Colonic mucosa (tissue), 4 donors: ENCODE measurements at places on chromosomes 7 and 10. TPM values are rescaled to one million over a fixed set of nuclear protein-coding genes. Genes with fewer than 3 reads are reported as not detected.

AKR1E2 gene
- total RNA-seq: 8.6 TPM

GRCh38 chr7:133977409-133978274 is 149.5 kb upstream of the LRGUK start:
- DNase-seq: no peak

GRCh38 chr7:15848901-15849300 is 162.4 kb upstream of the MEOX2 start:
- DNase-seq: no peak

PTPRZ1 gene
- total RNA-seq: 0.35 TPM

SPDYE5 gene
- not detected for total RNA-seq

IDI1 gene
- total RNA-seq: 41.3 TPM

DNA sequence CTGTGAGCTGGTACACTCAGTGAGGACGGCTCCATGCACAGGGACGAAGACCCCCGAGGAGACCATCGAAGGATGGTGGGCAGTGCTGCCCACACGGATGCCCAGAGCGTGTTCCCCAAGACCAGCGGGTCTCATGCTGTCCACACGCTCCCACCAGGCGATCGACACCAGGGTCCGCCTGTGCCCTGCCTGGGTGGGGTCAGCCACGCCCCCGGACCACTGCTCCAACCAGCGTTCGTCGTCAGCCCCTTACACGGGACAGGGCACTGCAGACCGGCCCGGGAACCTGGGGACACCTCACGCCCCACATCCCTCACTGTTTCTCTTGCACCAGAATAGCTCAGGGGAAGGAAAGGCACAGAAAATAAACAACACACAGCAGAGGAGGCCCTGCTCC is 223.5 kb downstream of the DNAJB6 start:
- no peak for DNase-seq

DNA sequence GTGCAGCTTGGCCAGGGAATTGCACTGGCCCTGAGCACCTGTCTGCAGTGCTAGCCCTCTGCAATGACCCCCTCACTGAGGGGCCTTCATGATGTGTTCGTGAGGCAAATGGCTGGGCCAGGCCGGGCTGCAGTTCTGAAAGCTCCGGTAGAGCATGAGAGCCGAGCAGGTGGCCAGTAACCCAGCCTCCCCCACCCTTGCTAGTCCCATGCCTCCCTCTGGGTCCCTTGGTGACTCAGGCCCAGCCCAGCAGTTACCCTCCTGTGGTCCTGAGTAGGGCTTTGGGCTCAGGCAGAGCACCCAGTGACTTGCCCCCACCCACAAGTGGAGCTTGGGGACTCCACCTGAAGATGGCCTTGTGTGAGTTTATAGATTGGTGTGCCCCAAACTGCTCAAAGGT is 16.1 kb upstream of the CSGALNACT2 start:
- DNase-seq: no peak

CFAP46 gene
- total RNA-seq: 0.13 TPM

DNA sequence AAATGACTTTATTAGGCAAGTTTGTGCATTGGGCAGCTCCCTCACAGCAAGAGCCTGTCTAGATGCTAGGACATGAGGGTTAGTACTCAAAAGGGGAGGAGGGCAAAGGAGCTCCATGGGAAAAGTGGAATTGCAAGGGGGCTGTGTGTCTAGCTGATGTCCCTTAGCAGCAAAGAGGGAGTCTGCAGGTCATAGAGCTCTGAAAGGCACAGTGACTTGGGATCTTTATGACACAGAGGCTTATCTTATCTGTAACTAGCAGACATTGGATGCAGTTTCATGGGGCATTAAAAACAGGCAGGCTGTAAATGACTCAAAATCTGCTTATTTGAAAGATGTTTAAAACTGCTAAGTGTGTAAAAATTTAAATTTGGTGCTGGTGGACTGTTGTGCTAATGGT is 556.2 kb upstream of the FZD8 start:
- no peak for DNase-seq

CACNA2D1 gene
- total RNA-seq: 1.4 TPM

GRCh38 chr7:114818501-114818900 is 103.4 kb upstream of the MDFIC start:
- no peak for DNase-seq

DNA sequence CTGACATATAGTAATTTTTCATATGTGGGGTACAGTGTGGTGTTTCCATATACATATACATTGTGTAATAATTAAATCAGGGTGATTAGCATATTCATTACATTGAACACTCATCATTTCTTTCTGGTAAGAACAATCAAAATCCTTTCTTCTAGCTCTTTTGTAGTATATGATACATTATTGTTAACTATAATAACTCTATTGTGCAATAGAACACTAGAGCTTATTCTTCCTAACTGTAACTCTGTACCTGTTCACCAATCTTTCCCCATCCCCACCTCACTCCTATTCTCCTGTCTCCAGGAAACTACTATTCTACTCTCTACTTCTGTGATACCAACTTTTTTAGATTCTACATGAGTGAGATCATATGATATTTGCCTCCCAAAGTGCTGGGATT is 9.4 kb downstream of the BZW2 start:
- DNase-seq: no peak

DNA sequence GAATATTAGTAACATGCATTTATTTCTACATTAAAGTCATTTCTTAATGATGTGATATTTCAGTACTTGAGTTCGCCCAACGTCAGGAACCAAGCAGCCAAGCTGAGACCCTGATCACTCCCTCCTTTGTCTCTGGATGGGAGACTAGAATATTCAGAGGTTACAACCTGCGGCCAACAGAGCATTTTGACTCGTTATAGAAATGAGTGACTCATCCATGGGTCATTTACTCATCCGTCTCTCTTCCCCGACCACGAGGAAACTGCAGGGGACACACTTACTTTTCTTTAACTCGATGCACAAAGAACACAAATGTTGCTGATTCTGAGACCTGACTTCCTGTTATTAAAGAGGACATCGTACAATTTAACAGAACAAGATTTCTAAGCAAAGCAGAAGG is 343.3 kb downstream of the FRMD4A start:
- DNase-seq: no peak

CARD11 gene
- 5.0 TPM for total RNA-seq

GRCh38 chr7:138853448-138853847 is 55.5 kb upstream of the ATP6V0A4 start:
- DNase-seq: no peak

- no peak for DNase-seq
Measured at GRCh38 chr7:127776776-127777386, 124.9 kb downstream of the SND1 start.

- peak; percentile 34 for DNase-seq
Measured at GRCh38 chr10:99685597-99685967, 26.3 kb downstream of the ENTPD7 start.

GRCh38 chr10:59623133-59624121 is 86.2 kb downstream of the SLC16A9 start:
- DNase-seq: no peak

- DNase-seq: peak; percentile 65
Measured at GRCh38 chr10:86688398-86688921, 20.1 kb downstream of the LDB3 start.

SLC16A12 gene
- 0.24 TPM for total RNA-seq

- DNase-seq: no peak
Measured at GRCh38 chr10:29702273-29703164, 67.7 kb upstream of the SVIL start.

- no peak for DNase-seq
Measured at GRCh38 chr7:43456200-43456599, 126.7 kb upstream of the STK17A start.

DNA sequence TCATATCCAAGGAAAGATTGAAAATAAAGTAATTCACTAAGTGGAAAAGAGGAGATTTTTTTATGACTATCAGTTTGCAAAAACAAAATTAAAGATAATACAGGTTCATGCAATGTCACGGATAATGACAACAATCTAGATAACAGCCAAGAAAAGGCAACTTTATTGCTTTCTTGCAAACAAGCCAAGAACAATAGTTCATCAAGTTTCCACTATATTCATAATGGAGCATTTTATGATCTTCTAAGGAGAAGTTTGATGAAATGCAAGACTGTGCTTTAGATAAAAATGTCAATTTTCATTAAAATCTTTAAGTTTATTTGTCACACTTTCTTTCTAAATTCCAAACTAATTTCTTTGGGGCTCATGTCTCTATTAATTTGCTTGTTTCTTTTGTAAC is 53.9 kb upstream of the NRP1 start:
- DNase-seq: no peak

DNA sequence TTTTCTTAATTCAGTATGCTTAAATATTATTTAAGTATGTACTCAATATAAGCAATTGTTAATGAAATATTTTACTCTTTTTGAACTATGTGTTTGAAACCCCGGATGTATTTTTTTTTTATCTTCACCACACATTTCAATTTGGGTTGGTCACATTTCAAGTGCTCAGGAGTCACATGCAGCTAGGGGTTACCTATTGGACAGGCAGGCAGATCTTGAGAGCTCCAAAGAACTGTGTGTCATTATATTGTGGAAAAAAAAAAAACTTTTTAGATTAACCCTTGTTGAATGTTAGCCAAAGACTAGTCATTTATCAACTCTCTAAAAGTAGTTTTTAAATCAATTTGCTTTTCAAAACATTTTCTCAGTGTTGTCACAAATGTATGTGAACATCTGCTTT is 37.2 kb downstream of the IKZF1 start:
- DNase-seq: no peak

DNA sequence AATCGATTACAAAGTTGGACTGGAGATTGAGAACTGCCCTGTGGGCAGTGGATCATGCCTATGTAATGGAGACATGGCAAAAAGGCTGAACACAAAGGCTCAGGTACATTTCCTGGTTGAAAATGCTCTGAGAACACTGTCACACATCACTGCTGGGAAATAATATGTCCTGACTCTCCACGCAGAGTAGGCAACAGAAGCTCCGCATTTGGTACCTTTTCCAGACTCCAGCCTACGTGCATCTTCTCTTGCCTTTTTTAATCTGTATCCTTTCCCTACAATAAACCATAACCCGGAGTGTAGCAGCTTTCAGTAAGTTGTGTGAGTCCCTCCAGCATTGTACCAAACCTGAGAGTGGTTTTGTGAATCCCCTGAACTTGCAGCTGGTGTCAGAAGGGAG is 134.7 kb downstream of the SORBS1 start:
- no peak for DNase-seq
